ENCODE measurements at places on chromosomes 5 and 9. TPM values are rescaled to one million over a fixed set of nuclear protein-coding genes. Genes with fewer than 3 reads are reported as not detected.

Gene PCA3
- total RNA-seq, result not detected

Gene POLR3G
- total RNA-seq, result 42.2 TPM

Gene IFNA13
- not detected for total RNA-seq

Gene C5orf52
- not detected for total RNA-seq

Gene ELAVL2
- 10.9 TPM for total RNA-seq

Gene ACOT12
- not detected for total RNA-seq

Gene HCN1
- total RNA-seq, result not detected

Gene GRM6
- total RNA-seq, result not detected

Gene PAPPA
- not detected for total RNA-seq

Gene CTXN3
- total RNA-seq, result not detected

Gene TYRP1
- total RNA-seq, result not detected

Gene PDE8B
- total RNA-seq, result 0.12 TPM

Gene UBTD2
- 23.8 TPM for total RNA-seq

Gene IL13
- total RNA-seq, result not detected

Gene C9orf43
- 0.29 TPM for total RNA-seq

Gene GEMIN5
- 19.8 TPM for total RNA-seq

Gene GNE
- 10.9 TPM for total RNA-seq

Data from PC-3 (cell line).